ENCODE measurements at places on chromosomes 11 and 22. TPM values are rescaled to one million over a fixed set of nuclear protein-coding genes. Genes with fewer than 3 reads are reported as not detected.

The SAA1 gene
- total RNA-seq, result not detected

The KRTAP5-1 gene
- not detected for total RNA-seq

GRCh38 chr11:27926981-27927481 lies 180.9 kb downstream of the KIF18A start:
- peak; percentile 100 for DNase-seq

The APIP gene
- 48.1 TPM for total RNA-seq

DNA sequence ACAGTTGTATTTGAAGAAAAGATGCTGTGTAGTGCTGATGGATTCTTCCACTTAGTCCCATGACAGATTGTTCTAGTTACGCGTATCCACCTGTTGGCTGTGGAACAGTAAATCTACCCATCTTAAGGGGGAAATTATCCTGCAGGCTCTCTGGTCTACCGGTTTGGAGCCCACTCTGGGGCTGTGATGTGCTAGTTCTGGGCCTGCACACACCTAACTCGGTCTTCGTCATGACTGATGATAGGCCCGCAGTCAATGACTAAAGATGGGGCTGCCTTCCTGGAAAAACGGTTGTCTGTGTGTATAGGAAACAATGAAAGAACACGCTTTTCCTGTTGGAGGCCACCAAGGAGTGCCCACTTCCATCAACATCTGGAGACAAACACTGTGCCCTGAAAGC lies 6.2 kb upstream of the RBM4B start:
- no peak for DNase-seq

DNA sequence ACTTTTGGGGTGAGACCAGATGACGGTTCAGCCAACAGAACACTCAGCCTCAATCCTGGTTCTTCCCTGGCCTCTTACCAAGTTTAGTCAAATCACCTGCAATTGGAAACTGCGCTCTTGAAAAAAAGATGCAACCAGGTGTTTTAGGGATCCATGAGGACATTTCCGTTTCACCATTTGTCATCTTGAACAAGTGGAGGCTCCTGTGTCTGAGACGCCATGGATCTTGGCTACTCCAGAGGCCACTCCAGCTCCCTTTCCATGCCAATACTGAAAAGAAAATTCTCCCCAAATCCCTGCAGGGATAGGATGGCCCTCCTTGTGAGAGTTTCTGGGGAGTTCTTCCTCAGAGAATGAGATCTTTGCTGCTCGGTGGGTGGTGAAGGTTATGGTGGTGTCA lies 27.7 kb downstream of the LRRC74B start:
- no peak for DNase-seq

DNA sequence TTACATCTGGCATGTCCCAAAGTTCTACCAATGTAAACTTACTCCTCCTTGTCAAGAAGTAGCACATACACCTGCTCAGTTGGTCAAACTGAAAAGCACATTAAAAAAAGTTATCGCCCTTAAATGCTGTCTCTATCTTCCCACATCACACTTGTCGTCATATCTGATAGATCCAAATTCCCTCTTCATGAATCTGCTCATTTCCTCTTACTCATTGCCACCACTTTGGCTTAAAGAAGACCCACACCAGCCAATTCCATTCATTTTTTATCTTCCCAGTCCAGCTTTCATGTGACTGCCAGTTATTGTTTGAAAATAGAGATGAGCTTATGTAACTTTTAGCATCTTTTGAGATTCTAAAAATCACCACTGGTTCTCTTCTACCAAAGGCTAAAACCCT lies 305.9 kb upstream of the MTNR1B start:
- no peak for DNase-seq

- DNase-seq, result no peak
Observed at GRCh38 chr22:41989246-41989645, 9.3 kb upstream of the WBP2NL start.

The KCNQ1OT1 gene
- 0.36 TPM for total RNA-seq

DNA sequence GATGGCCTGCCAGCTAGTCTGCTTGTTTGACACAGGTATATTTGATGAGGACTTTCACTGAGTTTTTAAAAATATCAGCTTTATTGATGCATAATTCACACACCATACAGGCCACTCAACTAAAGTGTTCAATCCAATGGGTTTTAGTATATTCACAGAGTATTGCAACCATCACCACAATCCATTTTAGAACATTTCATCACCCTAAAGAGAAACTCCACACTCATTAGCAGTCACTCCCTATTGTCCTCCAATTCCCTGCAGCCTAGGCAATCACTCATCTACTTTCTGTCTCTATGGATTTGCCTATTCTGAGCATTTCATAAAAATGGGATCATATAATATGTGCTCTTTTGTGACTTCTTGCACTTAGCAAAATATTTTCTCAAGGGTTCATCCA lies 397.9 kb upstream of the NARS2 start:
- DNase-seq, result no peak

The MUC2 gene
- not detected for total RNA-seq

DNA sequence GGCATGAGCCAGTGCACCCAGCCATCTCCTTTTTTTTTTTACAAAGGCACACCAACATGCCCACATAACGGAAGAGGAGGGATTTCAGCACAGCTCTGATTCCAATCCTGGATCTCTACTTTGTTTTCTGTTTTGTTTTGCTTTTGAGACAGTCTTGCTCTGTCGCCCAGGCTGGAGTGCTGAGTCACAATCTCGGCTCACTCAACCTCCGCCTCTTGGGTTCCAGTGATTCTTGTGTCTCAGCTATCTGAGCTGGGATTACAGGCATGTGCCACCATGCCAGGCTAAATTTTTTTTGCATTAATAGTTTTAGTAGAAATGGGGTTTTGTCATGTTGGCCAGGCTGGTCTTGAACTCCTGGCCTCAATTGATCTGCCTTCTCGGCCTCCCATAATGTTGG lies 28.1 kb downstream of the VSTM5 start:
- peak; percentile 70 for DNase-seq

- DNase-seq, result no peak
Observed at GRCh38 chr11:17923217-17923616, 89.6 kb downstream of the SERGEF start.

- no peak for DNase-seq
Observed at GRCh38 chr22:43515902-43516301, 104.1 kb downstream of the MPPED1 start.

GRCh38 chr11:15906481-15907035 lies 449.8 kb downstream of the SOX6 start:
- DNase-seq, result no peak

- no peak for DNase-seq
Observed at GRCh38 chr11:726278-727220, 20.5 kb downstream of the EPS8L2 start.

The TTC36 gene
- not detected for total RNA-seq

The USH1C gene
- total RNA-seq, result not detected

The OR10AG1 gene
- not detected for total RNA-seq

- no peak for DNase-seq
Observed at GRCh38 chr22:46574993-46575910, 37.8 kb upstream of the CELSR1 start.

DNA sequence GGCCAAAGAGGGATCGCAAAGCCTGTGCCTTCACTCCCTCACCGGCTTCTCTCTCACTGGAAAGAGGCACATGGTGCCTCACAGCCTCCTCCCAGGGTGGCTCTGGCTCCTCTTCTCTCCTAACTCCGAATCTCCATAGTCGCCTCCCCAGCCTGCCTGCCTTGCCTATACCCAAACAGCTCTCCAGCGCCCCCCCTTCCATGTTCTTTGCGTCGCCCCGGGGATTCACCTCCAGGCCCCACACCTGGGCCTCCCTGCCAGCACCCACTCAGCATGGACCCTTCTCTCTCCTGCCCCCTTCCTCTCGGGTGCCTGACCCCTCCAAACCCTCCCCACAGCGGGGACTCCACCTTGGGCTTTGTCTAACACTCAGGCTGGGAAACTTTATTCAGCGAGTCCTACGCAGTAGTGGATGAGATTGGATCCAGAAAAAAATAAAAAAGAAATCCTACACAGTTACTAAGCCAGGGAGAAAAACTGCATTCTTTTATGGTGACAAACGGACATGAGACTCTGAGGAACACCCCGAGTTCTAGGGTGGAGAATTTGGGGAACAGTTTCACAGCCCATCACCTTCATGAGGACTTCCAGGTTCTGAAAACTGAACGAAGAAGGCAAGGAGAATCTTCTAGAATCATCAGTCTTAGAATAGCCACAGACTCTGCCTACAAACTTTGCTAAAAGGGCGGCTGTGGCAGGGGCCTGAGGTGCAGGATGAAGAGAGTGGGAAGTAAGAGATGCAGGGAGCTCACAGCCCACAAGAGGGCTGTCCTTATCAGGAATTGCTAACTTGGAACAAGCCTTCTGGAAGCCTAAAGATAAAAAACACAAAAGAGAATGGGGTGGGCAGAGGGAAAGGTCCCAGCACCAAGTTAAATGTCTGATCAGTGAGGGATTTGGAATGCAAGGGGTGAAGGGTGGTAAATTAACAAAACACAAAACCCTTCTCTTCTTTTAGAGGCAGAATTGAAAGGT lies 5.3 kb downstream of the PPM1F start:
- peak; percentile 14 for DNase-seq

The OR8A1 gene
- total RNA-seq, result not detected

GRCh38 chr11:48109046-48109666 lies 107.5 kb upstream of the OR4B1 start:
- DNase-seq, result peak; percentile 66

- DNase-seq, result no peak
Observed at GRCh38 chr11:102389253-102389652, 42.2 kb downstream of the BIRC2 start.

DNA sequence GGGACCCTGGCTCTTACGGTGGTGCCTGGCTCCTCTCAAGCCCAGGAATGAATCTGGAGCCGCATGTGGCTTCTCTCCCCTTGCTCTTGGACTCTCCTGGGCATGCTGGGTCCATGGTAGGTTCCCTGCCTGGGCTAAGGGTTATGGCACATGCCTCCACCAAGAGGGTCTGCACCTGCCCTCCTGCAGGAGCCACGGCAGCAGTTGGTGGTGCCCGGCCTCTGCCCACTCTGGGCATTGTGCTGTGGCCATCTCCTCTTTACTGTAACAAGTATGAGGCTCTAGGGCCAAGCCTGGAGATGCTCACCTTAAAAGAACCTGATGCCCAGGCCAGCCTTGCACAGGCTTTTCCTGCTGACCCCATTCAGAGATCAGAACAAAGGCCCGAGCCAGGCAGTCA lies 104.0 kb upstream of the PITPNB start:
- DNase-seq, result no peak

DNA sequence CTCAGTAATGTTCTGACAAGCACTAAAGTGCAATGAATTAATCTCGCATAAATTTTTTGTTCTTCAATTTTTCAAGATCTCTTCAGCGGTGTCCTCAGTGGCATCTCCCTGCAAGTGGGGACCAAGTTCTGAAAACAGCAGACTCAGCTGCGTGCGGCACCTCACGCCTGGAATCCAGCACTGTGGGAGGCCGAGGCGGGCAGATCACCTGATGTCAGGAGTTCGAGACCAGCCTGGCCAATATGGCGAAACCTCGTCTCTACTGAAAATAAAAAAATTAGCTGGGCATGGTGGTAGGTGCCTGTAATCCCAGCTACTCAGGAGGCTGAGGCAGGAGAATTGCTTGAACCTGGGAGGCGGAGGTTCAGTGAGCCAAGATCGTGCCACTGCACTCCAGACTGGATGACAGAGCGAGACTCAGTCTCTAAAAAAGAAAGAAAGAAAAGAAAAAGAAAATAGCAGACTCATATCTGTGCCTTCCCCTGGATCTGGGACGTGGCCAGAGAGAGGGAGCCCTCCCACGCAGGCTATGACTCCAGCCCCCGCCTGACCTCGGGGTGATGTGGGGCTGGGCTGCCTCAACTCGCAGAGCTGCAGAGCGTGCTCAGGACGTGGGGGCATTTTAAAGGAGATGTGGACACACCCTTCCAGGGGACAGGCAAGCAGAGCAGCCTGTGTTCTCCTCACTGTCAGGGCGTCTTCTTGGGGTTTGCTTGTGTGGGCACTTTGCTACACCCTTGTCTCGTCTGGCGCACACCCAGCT lies 346.6 kb downstream of the BRD1 start:
- no peak for DNase-seq

- DNase-seq, result no peak
Observed at GRCh38 chr11:17366495-17366894, 14.9 kb downstream of the NCR3LG1 start.

GRCh38 chr22:38335077-38335476 lies 17.8 kb upstream of the CSNK1E start:
- no peak for DNase-seq

GRCh38 chr11:2798951-2799761 lies 86.4 kb downstream of the CDKN1C start:
- no peak for DNase-seq

DNA sequence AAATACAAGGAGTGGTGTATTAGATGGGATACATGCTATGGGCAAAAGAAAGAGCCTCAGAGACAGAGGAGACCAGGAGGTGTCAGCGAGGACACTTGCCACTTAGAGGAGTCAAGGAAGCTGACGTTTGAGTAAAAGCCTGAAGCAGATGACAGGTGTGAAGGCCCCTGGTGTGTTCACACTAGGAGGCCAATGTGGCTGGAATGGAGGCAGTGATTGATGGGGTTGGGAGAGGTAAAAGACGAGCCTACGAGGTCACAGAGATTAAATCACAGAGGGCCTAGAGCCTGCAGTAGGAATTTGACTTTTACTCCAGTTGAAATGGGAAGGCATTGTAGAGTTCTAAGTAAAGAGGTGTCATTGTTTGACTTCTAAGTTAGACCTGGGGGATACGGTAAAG lies 12.0 kb upstream of the GDPD5 start:
- no peak for DNase-seq

The ZNF214 gene
- 3.5 TPM for total RNA-seq
